ENCODE measurements at places on chromosomes 7 and 10. TPM values are rescaled to one million over a fixed set of nuclear protein-coding genes. Genes with fewer than 3 reads are reported as not detected.

Gene CALCR
- total RNA-seq, result 3.0 TPM

- H3K27ac ChIP-seq, result no peak overlapping the region
- no peaks in the 10 kb centered on the region for H3K4me1 ChIP-seq
- H3K36me3 ChIP-seq, result no peaks in the 10 kb centered on the region
- no peaks in the 10 kb centered on the region for H3K27me3 ChIP-seq
- H3K4me3 ChIP-seq, result no peak overlapping the region
These were observed 65.0 kb downstream of the POU6F2 start for GRCh38 chr7:39042670-39043069.

- no peaks in the 10 kb centered on the region for H3K36me3 ChIP-seq
- DNase-seq, result no peak
- H3K27ac ChIP-seq, result no peak overlapping the region
- H3K4me3 ChIP-seq, result no peak overlapping the region
- no peaks in the 10 kb centered on the region for H3K4me1 ChIP-seq
These were observed 266.0 kb downstream of the GRID1 start for GRCh38 chr10:86100581-86101061.

DNA sequence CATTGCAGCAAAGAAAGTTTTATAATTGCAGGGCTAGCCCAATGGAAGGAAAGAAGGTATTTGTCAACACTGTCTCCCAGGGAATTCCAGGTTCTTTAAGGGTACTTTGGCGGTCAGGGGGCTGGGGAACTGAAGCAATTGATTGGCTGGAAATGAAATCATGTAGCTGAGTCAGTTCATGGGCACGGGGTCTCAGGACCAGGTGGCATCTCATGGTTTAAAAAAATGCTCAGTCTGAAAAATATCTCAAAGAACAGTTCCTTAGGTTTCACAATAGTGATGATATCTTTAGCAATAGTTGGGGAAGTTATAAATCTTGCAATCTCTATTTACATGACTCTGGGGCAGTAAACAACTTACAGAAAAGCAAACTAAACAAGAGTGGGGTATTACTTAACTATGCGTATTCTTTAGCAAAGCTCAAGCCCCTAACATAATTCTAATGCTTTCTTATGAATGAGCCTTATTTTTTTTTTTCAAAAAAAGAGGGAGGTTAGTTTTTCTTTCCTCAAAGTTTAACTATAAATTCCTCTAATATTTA, 376.9 kb upstream of the NRG3 start:
- DNase-seq, result no peak
- no peak overlapping the region for H3K27ac ChIP-seq
- no peaks in the 10 kb centered on the region for H3K36me3 ChIP-seq
- H3K4me1 ChIP-seq, result no peaks in the 10 kb centered on the region

DNA sequence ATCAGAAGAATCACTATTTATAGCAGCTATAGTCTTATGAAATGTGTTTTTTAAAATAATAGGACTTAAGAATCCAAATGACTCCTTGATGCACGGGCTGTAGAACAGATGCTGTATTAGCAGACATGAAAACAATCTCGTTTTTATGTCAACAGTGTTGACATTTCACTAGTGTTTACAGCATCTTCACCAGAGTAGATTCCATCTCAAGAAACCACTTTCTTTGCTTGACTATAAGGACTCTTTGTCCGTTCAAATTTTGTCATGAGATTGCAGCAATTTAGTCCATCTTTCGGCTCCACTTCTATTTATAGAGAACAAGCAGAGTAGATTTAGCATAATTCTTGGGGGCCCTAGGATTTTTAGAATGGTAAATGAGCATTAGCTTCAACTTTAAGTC, 295.1 kb downstream of the EXOC4 start:
- no peak overlapping the region for H3K4me3 ChIP-seq
- H3K36me3 ChIP-seq, result no peaks in the 10 kb centered on the region
- H3K27ac ChIP-seq, result no peak overlapping the region

Gene GIMAP5
- not detected for total RNA-seq

Gene PNLIPRP2
- total RNA-seq, result not detected

GRCh38 chr10:7520507-7521485, 110.0 kb upstream of the SFMBT2 start:
- no peak overlapping the region for H3K27ac ChIP-seq
- H3K27me3 ChIP-seq, result no peaks in the 10 kb centered on the region
- no peak overlapping the region for H3K4me3 ChIP-seq
- H3K4me1 ChIP-seq, result no peaks in the 10 kb centered on the region
- DNase-seq, result no peak
- no peaks in the 10 kb centered on the region for H3K36me3 ChIP-seq

Measured in H1 (cell line).